ENCODE measurements at places on chromosomes 6 and 20. TPM values are rescaled to one million over a fixed set of nuclear protein-coding genes. Genes with fewer than 3 reads are reported as not detected.

GRCh38 chr6:108565893-108566292 lies 5.2 kb downstream of the FOXO3 start:
- peaks cover 20% of the 10 kb centered on the region for H3K4me1 ChIP-seq
- no peak overlapping the region for H3K4me3 ChIP-seq
- peaks cover 18% of the 10 kb centered on the region for H3K27me3 ChIP-seq

The TXNDC5 gene
- 104 TPM for total RNA-seq

DNA sequence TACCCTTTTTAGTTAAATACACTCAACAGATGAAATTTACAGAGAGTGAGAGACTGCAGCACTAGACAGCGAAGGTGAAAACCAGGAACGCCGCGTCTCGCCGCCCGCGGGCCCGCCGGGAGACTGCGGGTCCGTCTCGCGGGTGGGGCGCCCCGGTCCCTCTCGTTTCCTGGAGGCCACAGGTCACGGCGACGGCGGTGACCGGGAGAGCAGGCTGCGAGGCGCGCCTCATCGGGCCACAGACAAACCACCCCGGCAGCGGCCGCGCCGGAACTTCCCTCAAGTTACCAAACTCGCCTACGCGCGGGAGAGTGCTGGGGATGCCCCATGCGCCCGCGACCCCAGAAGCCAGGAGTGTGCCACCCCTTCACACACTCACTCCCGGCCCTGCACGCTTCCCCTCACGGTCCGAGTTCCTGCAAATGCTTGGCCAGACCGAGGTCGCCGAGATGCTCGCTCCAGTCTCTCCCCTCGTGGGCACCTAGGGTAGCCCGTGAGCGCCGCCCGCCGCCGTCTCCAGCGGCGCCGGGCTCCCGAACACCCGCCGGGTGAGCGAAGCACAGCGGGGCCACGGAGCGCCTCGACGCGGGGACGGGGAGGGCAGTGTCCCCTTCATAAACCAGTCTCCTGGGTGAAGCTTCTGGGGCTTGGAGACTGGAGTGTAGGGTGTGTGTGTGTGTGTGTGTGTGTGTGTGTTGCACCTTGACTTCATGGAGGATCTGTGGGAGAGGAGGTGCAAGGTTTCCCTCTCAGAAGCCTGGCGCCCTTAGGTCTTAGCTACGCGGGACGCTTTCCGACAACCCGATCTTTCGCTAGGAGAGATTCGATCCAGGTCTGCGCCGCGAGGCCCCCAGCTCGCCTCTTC lies 1.4 kb downstream of the BACH2 start:
- DNase-seq: peak; percentile 51
- H3K36me3 ChIP-seq: no peaks in the 10 kb centered on the region
- peak overlapping the region; percentile 87 for H3K4me3 ChIP-seq
- peaks cover 26% of the 10 kb centered on the region for H3K4me1 ChIP-seq

The LHFPL5 gene
- not detected for total RNA-seq

DNA sequence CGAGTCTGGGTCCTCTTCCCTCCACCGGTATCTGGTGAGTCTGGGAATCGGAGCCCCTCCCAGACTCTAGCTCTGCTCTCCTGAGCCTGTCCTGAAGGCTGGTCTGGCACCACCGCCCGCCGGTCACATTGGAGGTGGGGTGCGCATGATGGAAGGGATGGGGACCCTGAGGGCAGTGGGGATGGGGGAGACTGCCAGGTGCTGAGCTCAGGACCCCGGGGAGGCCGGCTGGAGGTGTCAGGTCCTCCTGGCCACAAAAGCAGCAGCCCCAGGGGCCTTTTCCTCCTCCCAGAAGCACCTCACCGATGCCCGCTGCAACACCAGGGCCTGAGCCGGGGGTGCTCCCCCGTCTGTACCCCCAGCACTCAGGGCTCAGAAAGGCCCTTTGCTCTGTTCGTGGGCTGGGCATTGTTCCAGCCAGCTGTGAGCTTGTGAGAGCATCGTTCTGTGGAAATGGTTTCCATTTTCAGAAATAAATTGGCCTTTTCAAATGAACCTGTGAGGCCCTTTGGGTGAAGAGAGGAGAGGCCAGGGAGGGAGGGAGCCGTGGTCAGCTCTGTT lies 2.5 kb upstream of the NPBWR2 start:
- H3K27me3 ChIP-seq: no peaks in the 10 kb centered on the region
- H3K4me3 ChIP-seq: no peak overlapping the region
- no peaks in the 10 kb centered on the region for H3K36me3 ChIP-seq
- H3K27ac ChIP-seq: no peak overlapping the region
- DNase-seq: no peak

DNA sequence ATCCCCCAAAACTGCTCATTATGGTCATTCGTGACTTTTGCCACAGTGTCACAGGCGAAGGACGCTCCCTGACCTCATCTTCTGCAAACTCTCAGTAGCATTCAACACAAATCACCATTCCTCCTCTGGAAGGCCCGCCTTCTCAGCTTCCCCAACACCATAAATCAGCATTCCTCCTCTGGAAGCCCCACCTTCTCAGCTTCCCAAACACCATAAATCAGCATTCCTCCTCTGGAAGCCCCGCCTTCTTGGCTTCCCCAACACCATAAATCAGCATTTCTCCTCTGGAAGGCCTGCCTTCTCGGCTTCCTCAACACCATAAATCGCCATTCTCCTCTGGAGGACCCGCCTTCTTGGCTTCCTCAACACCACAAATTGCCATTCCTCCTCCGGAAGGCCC lies 288.0 kb upstream of the AGPAT4 start:
- H3K27me3 ChIP-seq: no peaks in the 10 kb centered on the region
- H3K36me3 ChIP-seq: no peaks in the 10 kb centered on the region
- H3K4me3 ChIP-seq: no peak overlapping the region
- H3K4me1 ChIP-seq: no peaks in the 10 kb centered on the region
- DNase-seq: no peak

DNA sequence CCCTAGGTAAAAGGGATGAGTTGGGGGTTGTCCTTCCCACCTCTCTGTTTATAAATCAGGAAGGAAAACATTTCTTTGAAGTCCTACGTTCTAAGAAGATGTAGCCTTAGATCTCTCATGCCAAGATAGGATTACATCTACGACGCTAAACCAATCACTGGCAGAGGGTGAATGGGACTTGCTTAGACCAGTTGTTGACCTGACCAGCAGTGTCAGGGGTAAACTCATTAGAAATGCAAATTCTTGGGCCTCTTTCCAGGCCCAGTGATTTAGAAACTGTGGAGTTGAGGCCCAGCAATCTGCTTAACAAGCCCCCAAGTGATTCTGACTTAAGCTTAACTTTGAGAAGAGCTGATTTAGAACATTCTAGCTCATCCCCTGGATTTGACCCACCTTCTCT lies 147.1 kb upstream of the THEMIS start:
- no peak overlapping the region for H3K4me3 ChIP-seq
- H3K27ac ChIP-seq: no peak overlapping the region
- no peak for DNase-seq
- H3K27me3 ChIP-seq: no peaks in the 10 kb centered on the region
- no peaks in the 10 kb centered on the region for H3K36me3 ChIP-seq

The RAET1E gene
- not detected for total RNA-seq

- no peaks in the 10 kb centered on the region for H3K36me3 ChIP-seq
- no peak overlapping the region for H3K27ac ChIP-seq
- H3K4me3 ChIP-seq: no peak overlapping the region
- DNase-seq: no peak
- H3K27me3 ChIP-seq: no peaks in the 10 kb centered on the region
These were observed 94.4 kb upstream of the CD93 start for GRCh38 chr20:23180451-23180921.

DNA sequence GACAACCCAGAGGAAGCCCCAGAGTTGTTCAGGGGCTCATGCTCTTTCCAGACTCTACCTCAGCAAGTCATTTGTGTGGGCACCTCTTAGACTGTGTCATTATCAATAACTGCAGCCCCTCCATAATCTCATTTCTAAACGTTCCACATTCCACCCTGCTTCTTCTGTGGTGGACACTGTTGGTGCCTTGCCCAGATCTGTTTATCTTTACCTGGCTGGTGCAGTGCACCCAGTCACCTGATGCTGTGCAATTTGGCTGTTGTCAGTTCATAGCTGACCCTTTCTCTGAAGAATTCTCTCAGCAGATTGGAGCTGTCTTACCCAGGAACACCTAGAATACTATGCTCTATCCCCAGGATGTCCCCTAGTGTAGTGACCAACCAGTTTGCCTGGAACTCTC lies 80.0 kb downstream of the ATRN start:
- no peak overlapping the region for H3K4me3 ChIP-seq
- peaks cover 13% of the 10 kb centered on the region for H3K36me3 ChIP-seq
- no peak for DNase-seq
- H3K27me3 ChIP-seq: no peaks in the 10 kb centered on the region
- no peak overlapping the region for H3K27ac ChIP-seq

The TSBP1 gene
- not detected for total RNA-seq

DNA sequence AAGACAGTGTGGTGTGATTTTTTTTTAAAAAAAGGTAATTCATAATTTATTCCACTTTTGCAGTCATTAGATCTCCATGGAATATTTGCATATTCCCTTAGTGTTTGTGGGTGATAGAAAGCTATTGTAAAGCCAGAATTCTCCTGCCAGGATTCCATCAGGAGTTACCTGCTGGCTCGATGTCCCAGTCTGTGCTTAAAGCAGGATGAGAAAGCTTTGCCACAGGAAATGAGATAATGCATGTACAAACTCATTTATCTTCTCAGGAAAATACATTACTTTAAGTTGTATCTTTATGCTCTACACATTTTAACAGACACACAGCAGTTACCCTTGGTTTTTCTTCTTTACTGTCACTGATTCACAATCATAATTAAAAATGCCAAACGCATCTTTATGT lies 553.0 kb downstream of the CD109 start:
- no peaks in the 10 kb centered on the region for H3K27me3 ChIP-seq
- no peaks in the 10 kb centered on the region for H3K36me3 ChIP-seq
- no peak overlapping the region for H3K4me3 ChIP-seq
- H3K27ac ChIP-seq: no peak overlapping the region

DNA sequence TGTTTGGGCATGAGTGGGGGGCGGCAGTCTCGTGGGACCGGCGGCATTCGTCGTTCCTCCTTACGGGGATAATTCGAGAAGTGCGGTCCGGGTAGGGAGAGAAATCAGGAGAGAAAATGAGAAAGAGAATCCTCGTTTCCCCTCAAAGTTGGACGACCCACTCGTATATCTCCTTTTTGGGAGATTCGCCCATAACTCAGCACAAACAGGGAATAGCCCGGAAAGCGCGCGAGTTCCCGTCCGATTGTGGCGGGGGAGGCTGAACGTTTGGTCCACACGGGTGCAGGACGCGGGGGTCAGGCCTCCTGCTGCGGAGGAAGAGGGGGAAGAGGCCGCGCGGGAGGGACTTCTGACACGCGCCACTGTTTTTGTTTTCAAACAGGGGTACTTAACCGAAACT lies 42.4 kb downstream of the POPDC3 start:
- peaks cover 5% of the 10 kb centered on the region for H3K36me3 ChIP-seq
- H3K4me1 ChIP-seq: no peaks in the 10 kb centered on the region
- peak overlapping the region; percentile 59 for H3K4me3 ChIP-seq
- no peaks in the 10 kb centered on the region for H3K27me3 ChIP-seq

The HDGFL1 gene
- not detected for total RNA-seq

The IP6K3 gene
- total RNA-seq: 3.9 TPM

The CPXM1 gene
- 129 TPM for total RNA-seq

The TRIM15 gene
- not detected for total RNA-seq

The CFAP61 gene
- total RNA-seq: not detected

- H3K36me3 ChIP-seq: no peaks in the 10 kb centered on the region
- no peak overlapping the region for H3K4me3 ChIP-seq
- no peak for DNase-seq
- H3K4me1 ChIP-seq: no peaks in the 10 kb centered on the region
These were observed 404.6 kb downstream of the BTBD9 start for GRCh38 chr6:38234934-38235682.

The HLA-G gene
- total RNA-seq: not detected

GRCh38 chr20:20210327-20210726 lies 157.6 kb upstream of the INSM1 start:
- no peaks in the 10 kb centered on the region for H3K27me3 ChIP-seq
- DNase-seq: no peak
- no peak overlapping the region for H3K4me3 ChIP-seq
- peaks cover 5% of the 10 kb centered on the region for H3K4me1 ChIP-seq

DNA sequence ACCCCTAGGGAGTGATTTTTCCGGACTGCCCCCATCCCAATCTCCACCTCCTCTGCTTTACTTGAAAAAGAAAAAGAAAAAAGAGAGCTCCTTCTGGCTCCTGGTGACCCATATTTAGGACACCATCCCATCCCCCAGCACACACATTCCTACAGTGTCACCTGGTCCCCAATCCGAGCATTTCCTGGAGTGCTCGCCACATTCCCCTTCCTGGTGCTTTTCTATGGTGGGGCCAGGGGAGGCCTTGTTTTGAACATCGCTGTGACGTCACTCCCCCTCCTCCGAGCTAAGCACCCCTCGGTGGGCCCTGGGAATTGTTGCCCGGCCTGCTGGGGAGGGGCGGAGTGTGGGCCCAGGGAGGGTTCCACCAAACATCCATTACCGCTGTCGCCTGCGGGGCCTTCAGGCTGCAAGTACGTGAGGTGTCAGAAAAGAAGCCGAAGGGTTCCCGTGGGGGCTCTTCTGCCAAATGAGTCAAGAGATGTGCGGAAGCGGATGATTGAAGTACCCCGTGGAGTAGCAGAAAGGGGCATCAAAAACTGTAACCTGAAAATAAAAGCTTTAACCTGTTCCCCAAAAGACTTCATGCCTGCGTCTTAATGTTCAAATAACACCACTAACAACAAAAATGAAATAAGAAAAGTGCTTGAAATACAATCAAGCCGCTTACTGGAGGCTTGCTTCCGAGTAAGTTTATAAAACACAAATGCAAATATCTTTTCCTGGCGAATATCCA lies 2.8 kb upstream of the FOXC1 start:
- H3K27ac ChIP-seq: no peak overlapping the region
- peaks cover 91% of the 10 kb centered on the region for H3K27me3 ChIP-seq
- H3K4me3 ChIP-seq: peak overlapping the region; percentile 2
- peaks cover 8% of the 10 kb centered on the region for H3K4me1 ChIP-seq

DNA sequence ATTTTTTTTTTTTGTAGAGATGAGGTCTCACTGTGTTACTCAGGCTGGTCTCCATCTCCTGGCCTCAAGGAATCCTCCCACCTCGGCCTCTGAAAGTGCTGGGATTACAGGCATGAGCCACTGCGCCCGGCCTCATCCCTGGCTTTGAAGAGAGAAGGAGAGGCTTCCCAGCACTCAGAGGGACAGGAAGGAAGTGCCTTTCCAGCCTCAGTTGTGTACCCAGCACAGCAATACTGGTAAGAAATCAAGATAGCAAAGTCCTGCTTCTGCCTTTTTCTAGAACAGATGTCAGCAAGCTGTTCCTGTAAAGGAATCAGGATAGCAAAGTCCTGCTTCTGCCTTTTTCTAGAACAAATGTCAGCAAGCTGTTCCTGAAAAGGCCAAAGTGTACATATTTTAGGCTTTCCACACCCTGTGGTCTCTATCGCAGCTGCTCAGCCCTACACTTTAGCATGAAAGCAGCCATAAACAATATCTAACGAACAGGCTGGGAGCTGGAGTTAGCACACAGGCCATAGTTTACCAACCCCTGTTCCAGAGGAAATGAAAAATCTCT lies 6.3 kb upstream of the PLTP start:
- H3K27ac ChIP-seq: no peak overlapping the region
- H3K4me1 ChIP-seq: peaks cover 8% of the 10 kb centered on the region
- no peaks in the 10 kb centered on the region for H3K36me3 ChIP-seq
- no peak overlapping the region for H3K4me3 ChIP-seq
- no peak for DNase-seq
- no peaks in the 10 kb centered on the region for H3K27me3 ChIP-seq

The PCNA gene
- total RNA-seq: 113 TPM

The NCR2 gene
- total RNA-seq: not detected

- no peaks in the 10 kb centered on the region for H3K36me3 ChIP-seq
- H3K27me3 ChIP-seq: no peaks in the 10 kb centered on the region
- no peak for DNase-seq
- no peak overlapping the region for H3K4me3 ChIP-seq
- H3K4me1 ChIP-seq: peaks cover 11% of the 10 kb centered on the region
These were observed 14.2 kb downstream of the ITCH start for GRCh38 chr20:34377072-34377847.
